ENCODE measurements at places on chromosomes 12 and 14.

DNA sequence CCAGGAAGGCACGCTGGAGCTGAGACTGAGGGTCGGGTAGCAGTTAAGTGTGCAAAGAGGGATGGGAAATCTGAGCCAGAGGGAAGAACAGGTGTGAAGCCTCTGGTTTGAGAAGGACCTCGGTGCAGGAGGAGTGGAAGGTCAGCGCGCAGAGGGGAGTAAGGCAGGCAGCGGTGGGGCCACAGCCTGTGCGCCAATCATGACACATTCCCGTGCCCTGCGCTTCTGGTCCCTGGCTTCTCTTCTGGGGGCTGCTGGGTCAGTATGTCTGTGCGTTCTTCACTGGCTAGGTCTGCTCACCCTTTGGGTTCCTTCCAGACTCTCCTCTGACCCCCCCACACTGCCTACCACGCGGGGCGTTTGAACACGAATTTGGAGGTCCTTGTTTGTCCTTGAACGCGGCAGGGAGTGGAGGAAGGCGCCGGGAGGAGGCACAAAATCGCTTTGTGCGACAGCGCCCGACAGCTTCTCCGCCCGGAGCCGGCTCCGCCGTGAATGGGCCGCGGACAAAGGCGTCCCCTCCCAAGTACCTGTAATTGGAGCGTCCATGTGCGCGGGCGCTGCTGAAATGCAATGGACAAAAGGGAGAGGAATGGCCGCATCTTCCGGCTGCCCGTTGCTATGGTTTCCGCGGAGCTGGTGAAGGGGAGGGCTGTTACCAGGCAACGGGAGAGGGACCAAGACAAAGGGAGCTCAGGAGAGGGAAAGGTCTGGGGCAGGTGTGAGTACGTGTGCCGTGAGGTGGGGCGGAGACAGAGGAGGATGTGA is 207.2 kb upstream of the SRRM4 start:
- no peak for DNase-seq

- DNase-seq = no peak
Measured at GRCh38 chr14:24439830-24440605, 2.6 kb downstream of the SDR39U1 start.

DNA sequence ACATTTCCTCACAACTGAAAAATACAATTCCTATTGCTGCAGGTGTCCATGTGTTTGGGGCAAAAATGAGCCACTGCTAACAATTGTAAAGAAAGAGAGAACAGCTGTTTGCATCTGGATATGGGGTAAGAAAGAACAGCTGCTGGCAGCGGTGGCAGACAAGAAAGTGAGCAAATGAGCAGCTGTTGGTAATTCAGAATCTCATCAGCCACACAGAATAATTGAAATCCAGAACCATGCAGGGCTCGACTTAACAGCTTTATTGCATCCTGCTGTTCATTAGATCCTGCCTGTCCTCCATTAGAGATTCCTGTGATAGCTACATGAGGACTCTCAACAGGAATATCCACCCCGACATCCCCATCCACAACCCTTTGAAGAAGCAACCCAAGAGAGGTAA is 62.5 kb upstream of the TSPAN8 start:
- no peak for DNase-seq

DNA sequence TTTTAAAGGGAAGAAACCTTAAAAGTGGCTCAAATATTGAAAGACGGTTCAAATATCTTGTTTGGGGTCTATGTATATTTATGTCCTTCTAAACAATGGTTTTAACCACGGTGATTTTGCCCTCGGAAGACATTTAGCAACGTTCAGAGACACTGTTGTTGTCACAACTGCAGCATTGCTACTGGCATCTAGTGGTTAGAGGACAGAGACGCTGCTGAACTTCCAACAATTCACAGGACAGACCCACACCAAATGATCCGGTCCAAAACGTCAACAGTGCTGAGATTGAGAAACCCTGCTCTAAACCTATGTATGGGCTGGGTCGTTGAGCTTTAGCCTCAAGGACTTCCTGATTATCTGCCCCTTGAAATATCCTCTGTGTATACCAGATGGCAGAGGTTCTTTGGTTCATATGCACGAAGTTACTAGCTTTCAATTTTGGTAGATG is 1.7 kb downstream of the ANGEL1 start:
- no peak for DNase-seq

GRCh38 chr14:71737760-71738159 is 194.5 kb upstream of the RGS6 start:
- no peak for DNase-seq

DNA sequence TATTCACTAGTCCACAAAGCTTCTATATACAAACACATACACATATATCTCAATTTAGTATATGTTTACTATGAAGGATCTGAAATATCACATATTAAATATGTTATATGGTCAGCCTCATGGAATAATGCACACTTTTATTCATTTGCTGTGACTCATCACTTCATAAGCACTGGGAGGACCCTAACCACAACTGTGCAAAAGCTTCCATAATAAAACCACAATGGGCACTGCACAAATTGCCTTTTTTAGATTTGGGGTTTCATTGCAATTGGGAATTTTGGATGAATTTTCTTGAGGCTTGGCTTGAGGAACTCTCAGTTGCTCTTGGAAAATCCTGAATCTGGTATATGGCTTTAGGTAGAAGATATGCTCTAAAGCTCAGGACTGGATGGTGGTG is 399.4 kb downstream of the C12orf75 start:
- DNase-seq = no peak

GRCh38 chr14:25843481-25844470 is 754.1 kb downstream of the NOVA1 start:
- DNase-seq = no peak

DNA sequence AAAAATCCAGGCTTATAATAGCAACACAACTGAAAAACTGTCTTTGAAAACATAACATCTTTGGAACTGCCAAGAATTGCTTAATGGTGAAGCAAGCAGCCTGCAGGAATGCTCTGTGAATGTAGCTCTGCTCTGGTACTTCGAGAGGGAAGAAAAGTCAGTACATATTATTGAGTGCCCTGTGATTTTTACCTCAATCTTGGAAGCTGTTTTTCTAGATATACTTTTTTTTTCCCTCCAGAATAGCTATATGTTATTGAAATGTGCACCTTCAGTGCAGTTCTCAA is 508.1 kb downstream of the PCNX1 start:
- DNase-seq = no peak

GRCh38 chr12:115771065-115771464 is 506.4 kb downstream of the MED13L start:
- no peak for DNase-seq

DNA sequence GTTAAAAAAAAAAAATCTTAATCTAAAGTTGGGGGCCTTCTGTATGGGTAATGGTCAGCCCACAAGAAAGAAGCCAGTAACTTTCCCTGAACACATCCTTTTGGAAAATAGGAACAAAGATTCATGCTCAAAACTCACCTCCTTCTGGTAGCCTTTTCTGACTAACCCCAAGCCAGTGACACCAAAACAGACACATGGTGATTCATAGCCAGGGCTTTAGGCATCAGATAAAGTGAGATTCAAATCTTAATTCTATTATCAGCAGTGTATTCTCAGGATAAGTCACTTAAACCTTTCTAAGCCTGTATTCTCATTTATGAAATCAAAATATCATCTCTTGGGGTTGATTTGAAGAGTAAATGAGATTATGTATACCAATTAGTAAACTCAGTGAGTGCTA is 4.9 kb downstream of the ATP5MC2 start:
- no peak for DNase-seq

DNA sequence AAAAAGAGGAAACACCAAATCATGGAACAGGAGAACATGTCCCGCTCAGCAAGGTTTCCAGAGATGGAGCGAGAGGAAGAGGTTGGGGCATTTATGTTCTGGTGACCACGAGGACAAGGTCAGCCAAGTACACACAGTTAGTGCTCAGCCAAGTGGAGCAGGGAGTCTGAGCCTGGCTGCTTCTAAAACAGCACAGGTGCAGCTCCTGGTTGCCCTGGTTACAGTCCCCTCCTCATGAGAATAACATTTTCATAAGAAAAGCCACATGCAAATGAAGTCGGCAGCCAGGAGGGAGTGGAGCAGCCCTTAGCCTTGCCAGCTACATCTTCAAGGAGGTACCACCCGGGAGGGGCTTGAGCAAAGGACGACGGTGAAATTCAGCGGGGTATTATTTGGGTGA is 81.8 kb downstream of the NOS1 start:
- DNase-seq = no peak

GRCh38 chr12:128606970-128607369 is 216.8 kb downstream of the SLC15A4 start:
- no peak for DNase-seq

GRCh38 chr12:19979584-19979983 is 388.8 kb upstream of the PDE3A start:
- DNase-seq = no peak

GRCh38 chr12:75917083-75917482 is 114.5 kb downstream of the PHLDA1 start:
- DNase-seq = no peak

GRCh38 chr14:50920482-50921230 is 23.6 kb downstream of the PYGL start:
- no peak for DNase-seq

- DNase-seq = no peak
Measured at GRCh38 chr12:105510526-105510925, 180.0 kb downstream of the C12orf75 start.

- no peak for DNase-seq
Measured at GRCh38 chr12:93737457-93738198, 60.5 kb downstream of the CRADD start.

GRCh38 chr14:60317609-60318008 is 68.6 kb downstream of the PPM1A start:
- no peak for DNase-seq

DNA sequence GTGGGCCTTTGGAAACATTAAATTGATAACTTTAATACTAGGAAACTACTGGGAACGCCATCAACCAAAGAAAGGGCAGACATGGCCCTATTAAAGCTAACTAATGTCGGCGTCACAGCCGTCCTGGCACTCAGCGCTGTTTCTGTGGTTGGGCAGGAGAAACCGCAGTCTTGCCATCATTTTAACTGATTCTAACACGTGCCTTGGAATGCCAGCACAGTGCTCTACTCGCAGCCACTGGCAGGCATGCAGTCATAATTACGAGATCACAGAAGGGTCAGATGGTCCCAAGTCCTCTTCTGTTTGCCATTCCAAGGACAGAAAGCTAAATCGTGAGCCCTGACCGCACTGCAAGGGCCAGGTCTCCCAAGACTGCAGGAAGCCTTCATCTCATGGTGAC is 75.2 kb downstream of the RIMBP2 start:
- DNase-seq = no peak

- no peak for DNase-seq
Measured at GRCh38 chr14:102980409-102980810, 57.9 kb downstream of the AMN start.

DNA sequence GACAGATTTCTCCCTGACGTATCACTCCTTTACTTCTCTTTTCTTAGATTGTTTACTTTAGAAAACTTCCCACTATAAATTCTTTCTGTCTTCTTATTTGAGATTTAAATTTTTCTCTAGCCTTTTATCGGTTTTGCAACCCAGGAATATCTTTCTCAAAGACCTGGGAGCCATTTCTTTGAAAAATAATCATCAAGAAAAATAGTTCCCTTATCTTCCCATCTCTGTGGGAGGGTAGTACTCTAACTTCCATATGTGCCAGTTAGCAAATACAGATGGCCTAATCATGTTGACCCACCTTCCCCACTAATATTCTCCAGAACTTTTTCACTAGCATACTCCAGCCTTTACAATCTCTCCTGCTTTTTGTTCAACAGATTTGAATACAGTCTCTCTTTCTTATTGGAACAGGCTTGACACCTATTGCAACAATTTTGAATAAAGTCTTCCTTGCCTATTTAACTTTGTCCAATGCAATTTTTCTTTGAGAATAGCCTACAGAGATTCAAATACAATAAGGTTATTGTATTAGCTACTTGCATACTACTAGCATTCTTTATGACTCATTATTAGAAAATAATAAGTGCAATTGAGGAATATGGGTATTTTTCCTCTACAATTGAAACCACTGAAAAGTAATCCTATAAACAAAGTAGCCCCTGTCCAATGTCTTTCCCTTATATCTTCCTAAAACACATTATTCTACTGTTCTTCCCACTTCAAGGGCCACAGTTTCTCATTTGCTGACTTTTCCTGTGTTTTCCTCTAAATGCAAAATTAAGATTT is 27.4 kb upstream of the KLRB1 start:
- DNase-seq = no peak

DNA sequence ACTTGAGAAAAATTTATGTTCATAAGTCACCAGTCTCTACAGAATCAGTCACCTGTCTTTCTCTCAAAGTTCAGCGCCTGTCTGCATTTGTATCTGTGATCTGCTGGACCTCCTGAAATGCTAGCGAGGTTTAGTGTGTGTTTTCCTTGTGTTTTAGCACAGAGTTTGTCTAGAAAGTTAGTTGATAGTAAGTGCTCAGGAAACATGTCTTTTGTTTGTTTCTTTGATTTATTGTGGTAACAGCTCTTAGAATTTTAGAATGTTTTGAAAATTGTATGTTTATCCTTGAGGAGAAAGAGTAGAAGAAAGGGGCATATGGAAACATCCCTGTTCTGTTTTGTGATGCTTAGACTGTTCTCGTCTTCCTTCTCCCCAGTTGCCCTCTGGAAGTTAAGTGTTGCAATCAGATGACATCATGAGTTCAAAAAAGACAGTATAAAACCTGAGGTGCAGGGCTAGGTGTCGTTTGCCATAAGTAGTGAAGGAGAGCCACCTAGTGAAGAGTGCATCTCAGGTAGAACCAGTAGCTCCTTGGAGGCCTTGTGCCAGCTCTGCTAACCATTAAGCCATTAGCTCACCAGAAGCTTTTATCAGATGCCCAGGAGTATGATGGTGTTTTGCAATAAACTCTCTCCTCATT is 44.8 kb downstream of the FBXW8 start:
- DNase-seq = no peak

DNA sequence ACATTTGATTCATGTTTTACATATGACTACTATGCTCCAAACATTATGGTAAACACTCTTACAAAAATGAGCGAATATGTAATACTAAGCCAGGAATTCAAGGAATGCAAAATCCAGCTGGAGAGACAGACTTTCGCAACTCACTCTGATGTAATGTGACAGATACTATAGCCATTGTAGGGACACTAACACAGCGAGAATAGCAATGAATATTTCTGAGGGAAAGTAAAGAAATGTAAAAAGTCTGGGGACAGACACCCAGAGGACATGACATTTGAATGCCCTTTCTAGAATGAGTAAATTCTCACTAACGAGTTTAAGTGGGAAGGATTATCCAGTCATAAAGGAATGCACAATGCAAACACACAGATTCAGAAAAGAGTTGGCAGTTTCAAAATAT is 121.9 kb downstream of the PIK3C2G start:
- no peak for DNase-seq

DNA sequence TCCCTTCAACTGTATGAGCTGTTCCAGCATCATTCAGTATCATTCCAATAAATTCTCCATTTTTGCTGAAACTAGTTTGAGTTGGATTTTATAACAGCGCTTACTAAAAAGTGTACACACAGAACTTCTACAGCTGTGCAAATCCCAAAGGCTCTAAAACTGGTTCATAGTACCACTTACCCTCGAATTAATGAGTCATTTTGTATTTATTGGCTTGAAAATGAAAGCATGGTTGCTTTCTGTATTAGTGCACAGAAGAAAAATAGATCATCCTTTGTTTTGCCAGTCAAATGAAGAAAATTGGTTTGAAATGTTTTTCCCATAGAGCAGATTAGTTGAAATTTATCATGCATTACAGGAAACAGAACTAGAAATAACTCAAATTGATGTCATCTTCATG is 268.3 kb upstream of the CPNE8 start:
- DNase-seq = no peak

- no peak for DNase-seq
Measured at GRCh38 chr14:31263485-31264133, 56.0 kb upstream of the HECTD1 start.

Data from stimulated activated CD8-positive, alpha-beta memory T cell treated with anti-CD3 and anti-CD28 coated beads, Interleukin-15, amount 100 ng/mL, for 48 hours (primary cell).